ENCODE measurements at places on chromosomes 6 and 20.

DNA sequence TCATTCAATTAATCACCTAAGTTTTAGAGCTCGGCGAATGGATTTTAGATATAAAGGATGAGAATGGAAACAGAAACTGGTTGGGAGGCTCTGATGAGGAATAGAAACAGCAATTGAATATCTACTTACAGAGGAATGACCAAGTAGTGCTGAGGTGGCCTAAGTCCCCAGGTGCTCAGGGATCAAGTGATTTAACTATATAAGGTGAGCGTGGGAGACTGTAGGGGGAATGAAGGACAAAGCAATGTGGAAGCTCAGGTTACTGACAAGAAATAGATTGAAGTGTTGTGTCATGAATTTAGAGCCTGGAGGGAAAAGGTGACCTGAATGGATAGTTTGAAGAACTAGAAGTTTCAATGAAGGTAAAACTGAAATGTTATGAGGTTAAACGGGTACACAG lies 495.4 kb upstream of the SOX4 start:
- no peak for DNase-seq

- no peak for DNase-seq
Observed at GRCh38 chr20:52405417-52405816, 213.8 kb upstream of the ZFP64 start.

DNA sequence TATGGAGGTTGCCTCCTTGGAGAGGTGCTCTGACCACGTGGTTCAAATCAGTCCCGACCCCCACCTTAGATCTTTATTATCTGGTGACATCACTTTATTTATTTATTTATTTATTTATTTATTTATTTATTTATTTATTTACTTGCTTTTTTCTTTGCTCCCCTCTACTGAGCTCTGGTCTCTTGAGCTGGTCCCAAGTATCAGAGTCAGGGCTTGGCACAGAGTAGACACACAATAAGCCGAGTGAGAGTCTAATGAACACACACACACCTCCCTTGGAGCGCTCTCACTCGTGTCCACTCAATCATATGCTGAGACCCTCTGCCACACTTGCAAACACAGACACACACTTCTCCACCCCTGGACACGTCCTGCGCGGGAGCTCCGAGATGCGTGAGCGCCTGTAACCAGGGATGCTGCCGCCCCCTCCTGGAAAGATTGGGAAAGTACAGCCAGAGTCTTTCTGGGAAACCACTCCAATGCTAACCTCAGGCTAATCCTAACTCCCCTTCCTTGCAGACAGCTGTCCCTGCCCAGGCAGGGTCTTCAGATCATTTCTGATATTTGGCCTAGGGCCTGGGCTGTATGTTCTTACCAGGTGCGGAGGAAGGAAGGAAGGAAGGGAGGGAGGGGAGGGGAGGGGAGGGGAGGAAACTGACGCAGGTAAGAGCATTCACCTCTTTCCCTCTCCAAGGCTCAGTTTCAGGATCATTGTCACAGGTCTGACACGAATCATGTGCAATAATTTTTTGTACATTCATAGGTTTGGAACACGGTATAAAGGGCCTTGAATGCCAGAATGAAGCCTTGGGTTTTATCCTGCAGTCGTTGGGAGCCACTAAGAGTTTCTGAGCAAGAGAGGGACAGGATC lies 70.9 kb downstream of the STK35 start:
- peak; percentile 62 for DNase-seq

DNA sequence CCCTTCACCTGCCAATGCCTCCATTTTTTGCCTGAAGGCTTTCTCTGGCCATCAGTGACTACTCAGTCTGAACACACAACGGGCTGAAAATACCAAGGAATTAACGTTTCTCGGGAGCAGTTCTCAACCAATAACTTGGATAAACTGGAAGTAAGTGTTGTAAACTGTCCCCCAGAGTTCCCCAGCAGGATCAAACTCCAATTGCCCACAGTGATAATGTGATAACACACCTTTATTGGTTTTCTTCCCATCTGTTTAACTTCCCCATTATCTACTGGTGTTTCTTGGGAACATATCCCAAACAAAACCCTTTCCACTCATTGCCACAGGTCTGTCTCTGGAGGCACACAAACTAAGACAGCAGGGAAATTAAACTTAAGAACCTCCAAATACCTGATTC lies 21.8 kb upstream of the FAM135A start:
- no peak for DNase-seq

GRCh38 chr6:67201563-67201962 lies 1433.5 kb upstream of the ADGRB3 start:
- no peak for DNase-seq

DNA sequence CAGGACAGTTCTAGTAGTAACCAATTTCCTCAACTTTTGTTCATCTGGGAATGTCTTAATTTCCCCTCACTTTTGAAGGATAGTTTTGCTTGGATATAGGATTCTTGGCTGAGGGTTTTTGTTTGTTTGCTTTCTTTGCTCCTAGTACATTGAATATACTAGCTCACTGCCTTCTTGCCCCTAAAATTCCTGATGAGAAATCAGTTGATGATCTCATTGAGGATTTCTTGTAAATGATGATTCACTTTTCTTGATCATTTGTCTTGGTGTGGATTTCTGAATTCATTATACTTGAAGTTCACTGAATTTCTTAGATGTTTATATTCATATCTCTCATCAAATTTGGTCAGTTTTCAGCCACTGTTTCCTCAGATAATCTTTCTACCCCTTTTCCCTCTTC lies 49.1 kb upstream of the PRDM1 start:
- no peak for DNase-seq

DNA sequence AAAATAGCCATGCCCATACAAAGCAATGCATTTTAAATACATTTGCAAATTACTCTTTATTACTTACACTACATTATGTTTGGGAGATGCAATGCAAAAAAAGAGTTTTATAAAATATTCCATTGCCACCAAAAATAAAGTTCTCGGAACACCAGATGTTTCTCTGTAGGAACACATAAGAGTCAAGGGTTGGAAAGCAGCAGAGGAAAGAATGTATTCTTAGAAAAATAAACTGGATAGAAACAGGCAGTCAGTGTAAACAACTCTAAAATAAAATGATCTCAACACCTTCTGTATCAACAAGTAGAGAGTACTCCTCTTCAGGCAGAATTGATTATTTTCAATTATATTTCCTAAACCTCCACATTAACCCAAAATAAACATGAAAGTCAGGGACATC lies 28.1 kb downstream of the KIF13A start:
- no peak for DNase-seq

DNA sequence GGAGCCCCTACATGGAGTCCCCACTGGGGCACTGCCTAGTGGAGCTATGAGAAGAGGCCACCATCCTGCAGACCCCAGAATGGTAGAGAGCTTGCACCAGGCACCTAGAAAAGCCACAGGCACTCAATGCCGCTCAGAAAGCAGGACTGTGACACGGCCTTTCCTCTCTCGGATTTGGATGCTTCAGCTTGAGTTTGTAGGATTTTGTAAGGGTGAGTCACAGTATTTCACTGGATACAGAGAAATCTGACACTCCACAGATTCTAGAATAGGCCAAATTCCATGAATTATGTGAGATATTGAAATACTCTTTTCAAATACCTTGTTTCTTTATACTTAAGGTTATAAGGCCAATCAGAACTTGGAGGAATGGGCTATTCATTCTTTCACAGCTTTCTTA lies 424.5 kb downstream of the HTR1B start:
- no peak for DNase-seq

- DNase-seq, result no peak
Observed at GRCh38 chr6:111743360-111743759, 129.9 kb downstream of the FYN start.

GRCh38 chr6:165497472-165497871 lies 165.6 kb downstream of the PDE10A start:
- DNase-seq, result no peak

DNA sequence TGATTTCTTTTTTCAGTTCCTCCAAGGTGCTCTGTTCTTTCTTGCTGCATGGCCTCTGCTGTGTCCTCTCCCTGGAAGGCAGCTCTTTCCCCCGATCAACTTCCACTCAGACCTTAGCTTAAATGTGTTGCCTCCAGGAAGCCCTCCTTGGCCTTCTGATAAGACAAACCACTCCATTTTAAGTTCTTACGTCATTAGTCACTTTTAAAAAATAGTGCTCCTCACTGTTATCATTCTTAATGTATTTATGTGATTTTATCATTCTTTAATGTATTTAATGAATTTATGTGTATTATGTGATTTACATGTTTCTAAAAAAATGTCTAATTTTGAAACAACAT lies 12.2 kb upstream of the MANBAL start:
- no peak for DNase-seq

- DNase-seq, result no peak
Observed at GRCh38 chr6:159831373-159831679, 31.2 kb downstream of the PNLDC1 start.

GRCh38 chr6:4466261-4466660 lies 309.9 kb upstream of the CDYL start:
- DNase-seq, result peak; percentile 10

DNA sequence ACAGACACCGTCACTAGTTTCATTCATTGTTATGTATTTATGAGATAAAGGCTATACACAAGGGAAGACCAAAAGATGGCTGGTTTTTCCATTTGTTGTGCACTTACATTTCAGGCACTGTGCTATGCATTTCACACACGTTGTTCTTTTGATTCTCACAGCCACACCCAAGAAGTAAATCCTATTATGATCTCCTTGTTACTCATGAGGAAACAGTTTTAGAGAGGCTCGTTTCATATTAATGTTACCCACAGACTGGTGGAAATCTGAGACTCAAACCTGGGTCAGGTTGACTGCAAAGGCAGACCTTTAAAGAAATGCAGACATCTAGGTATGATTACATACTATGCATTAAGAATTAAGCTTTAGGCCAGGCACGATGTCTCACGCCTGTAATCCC lies 34.9 kb downstream of the SHLD1 start:
- no peak for DNase-seq

- DNase-seq, result no peak
Observed at GRCh38 chr6:75147512-75147911, 58.3 kb downstream of the COL12A1 start.

- no peak for DNase-seq
Observed at GRCh38 chr6:138291849-138292181, 73.5 kb upstream of the PBOV1 start.

GRCh38 chr6:68901044-68901443 lies 266.0 kb downstream of the ADGRB3 start:
- DNase-seq, result no peak

DNA sequence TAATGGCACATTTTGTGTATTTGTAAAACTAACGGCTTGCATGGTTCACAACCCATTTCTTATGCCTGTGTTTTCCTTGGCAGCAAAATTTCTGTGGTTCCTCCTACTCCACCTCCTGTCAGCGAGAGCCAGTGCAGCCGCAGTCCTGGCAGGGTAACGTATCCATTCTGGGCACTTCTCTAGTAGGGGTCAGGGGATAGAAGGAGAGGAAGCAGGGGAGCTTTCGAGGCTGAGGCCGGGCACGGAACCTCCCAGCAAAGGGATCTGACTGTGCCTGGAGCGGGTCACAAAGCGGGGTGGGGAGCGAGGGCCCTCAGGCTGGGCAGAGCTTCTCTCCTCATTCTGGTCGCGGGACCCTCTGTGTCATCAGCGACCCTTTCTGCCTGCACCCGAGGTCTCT lies 58.4 kb downstream of the SYTL3 start:
- DNase-seq, result peak; percentile 34

DNA sequence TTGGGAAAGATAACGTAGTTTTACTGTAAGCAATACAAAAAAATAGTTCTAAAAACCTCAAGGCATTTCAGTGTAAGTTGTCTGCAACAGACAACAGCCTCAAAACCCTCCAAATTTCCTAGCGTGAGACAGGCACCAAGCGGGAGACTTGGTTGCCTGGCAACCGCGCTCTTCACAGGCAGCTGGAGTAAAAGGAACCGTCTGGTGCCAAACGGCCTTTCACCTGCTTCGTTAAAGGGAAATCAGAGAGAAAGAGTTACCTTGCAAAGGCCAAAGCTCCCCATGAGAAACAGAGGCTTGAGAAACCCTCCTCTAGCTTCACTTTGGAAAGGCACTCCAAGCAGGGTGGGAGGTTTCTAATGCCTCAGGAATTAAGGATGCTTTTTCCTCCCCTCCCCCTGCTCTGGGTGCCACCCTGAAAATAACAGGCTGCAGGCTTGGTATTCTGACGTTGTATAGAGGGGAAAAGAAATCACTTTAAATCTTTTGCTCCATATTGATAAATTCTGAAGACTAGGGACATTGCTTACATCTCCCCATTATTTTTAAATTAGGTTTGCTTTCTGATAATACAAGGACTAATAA lies 129.7 kb upstream of the UFL1 start:
- DNase-seq, result no peak

GRCh38 chr6:1091900-1092299 lies 220.0 kb upstream of the FOXQ1 start:
- no peak for DNase-seq

GRCh38 chr6:30730601-30731435 lies 10.7 kb downstream of the TUBB start:
- peak; percentile 81 for DNase-seq

DNA sequence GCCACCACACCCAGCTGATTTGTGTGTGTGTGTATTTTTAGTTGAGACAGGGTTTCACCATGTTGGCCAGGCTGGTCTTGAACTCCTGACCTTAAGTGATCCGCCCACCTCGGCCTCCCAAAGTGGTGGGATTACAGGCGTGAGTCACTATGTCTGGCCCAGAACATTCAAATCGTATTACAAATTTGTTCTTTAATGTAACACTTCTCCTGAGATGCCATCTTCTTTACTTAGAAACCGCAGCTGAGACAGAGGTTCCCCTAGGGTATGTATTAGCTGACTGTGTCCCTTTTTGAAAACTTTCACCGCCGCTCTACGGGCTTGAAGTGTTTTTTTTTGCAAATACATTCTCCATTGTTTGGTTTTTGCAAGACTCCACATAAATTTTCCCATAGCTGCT lies 62.6 kb downstream of the TOX2 start:
- DNase-seq, result no peak

GRCh38 chr20:62702895-62703852 lies 5.5 kb upstream of the NTSR1 start:
- DNase-seq, result peak; percentile 96

DNA sequence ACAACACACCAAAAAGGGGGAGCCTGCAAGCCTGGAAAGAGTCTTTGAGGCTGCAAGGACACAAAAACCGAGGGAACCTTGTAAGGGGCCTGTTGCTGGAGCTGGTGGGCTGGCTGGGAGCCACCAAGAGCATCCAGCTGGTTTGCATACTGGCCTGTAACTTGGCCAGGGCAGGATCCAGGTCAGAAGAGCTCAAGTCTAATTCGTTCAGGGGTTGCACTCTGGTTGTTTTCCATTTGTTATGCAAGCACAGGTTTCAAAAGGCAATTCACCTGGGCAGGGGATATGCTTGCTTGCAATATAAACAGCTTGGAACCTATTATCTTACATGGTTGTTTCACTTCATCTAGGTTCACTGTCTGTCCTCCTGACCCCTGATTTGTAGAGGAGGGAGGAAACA lies 98.3 kb upstream of the GCM1 start:
- no peak for DNase-seq

GRCh38 chr6:36324715-36325114 lies 12.0 kb downstream of the BNIP5 start:
- DNase-seq, result no peak

- DNase-seq, result no peak
Observed at GRCh38 chr6:66396549-66396948, 689.5 kb upstream of the EYS start.

- no peak for DNase-seq
Observed at GRCh38 chr6:114735025-114735735, 392.4 kb upstream of the HS3ST5 start.

GRCh38 chr6:131414956-131415355 lies 158.1 kb upstream of the ARG1 start:
- no peak for DNase-seq

- DNase-seq, result no peak
Observed at GRCh38 chr6:83461438-83461837, 30.6 kb upstream of the ME1 start.

Measured in lung microvascular endothelial cell (primary cell).